Activated CD8-positive, alpha-beta memory T cell treated with anti-CD3 and anti-CD28 coated beads, Interleukin-2, amount 50 U/mL, for 4 hours (primary cell): ENCODE measurements at places on chromosomes 4 and X.

DNA sequence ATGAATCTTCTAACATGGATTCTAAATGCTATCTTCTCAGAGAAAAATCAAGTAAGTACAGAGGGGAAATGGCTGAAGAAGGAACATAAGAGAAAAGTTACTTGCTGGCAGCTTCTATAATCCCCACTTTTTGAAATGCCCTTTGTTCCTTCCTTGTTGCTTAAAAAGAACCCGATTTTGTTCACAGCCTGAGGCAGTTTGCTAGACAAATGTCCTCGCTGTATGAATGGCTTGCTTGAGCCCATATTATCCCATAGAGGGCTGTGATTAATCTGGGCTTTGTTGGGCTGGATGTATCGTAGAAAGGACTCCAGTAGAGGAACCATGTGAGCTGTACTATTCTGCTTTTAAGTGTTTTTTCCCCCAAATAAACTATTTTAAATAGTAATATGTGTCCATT, 134.3 kb upstream of the FGF13 start:
- DNase-seq, result no peak

DNA sequence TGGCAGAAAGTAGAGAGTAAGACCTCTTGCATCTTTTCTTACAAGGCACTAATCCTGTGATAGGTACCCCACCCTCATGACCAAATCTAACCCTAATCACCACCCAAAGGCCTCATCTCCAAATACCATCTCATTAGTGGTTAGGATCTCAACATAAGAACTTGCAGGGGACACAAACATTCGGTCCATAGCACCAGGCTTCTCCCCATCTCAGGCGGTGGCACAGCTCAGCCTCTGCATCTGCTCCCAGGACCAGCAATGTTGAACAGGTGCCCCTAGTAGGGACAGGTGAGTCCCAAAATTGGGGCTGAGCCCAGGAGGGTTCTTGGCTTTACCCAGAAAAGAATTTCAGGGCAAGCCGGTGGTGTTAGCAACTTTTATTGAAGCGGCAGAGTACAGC, 8.4 kb upstream of the MRFAP1 start:
- DNase-seq, result no peak

DNA sequence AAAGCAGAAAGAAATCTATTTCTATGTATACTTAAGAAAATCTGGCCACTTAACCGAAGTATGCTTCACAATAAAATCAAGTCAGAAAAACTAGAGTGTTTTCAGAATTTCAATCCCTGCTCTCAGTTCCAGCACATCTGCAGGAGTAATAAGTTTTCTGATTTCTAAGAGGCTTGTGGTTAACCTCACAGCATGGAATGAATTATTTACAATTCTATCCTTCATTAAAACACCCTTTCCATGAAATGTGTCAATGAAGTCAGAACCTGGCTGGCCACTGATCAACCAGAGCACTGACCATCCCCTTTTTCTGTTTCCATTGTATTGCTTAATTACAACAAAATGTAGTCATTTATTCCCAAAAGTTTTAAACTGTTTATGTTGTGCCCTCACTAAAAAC, 781.4 kb upstream of the INTU start:
- no peak for DNase-seq

DNA sequence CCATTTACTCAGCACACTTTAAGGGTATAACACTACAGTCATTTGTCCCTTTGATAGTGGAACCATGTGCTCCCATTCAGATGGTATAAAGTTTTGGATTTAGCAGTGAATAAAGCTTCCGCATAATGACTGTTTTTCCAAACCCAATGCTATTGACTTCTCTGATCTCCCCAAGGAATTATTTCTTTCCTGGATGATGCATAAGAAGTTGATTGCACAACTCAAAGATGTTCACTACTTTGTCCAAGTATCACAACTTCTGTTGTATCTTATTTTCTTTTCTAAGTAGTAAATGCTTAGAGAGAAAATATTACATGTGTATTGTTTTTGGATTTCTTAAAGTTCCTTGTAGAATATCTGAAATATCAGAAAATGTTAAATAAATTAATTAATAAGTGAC, 300.2 kb downstream of the GPM6A start:
- DNase-seq, result no peak

DNA sequence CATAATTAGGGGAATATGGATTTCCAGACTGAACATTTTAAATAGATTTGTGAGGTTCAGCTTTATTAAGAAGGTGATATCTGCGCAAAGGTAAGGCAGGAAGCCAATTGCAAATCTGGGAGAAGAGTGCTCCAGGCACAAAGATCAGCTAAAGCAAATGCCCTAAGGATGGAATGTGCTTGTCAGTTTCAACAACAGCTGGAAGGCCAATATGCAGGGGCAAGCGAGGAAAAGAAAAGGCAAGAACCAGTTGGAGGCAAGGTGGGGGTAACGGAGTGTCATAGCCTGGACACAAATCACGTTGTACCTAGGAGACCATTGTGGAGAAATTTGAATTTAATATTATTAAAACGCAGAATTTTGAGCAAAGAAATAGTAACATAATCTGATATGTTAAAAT, 1710.3 kb upstream of the PCDH7 start:
- DNase-seq, result no peak

GRCh38 chrX:39734174-39734776, 363.5 kb downstream of the BCOR start:
- DNase-seq, result no peak

DNA sequence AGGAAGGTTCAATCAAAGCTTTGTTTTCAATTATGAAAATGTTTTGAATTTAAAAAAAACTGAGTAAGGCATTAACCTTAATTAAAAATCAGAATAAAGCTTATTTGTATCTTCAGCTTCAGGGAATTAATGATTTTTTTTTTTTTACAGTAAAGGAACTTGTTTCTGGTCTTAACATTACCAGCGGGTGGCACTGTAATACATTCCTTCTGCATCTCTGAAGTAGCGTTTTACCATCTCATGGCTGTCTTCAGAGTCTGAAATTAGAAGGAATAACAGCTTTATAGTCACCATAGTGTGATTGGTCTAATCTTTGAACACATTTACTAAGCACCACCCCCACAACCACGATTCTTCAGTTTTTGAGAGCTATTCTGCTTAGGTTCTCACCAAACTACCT, 102.6 kb downstream of the IL1RAPL2 start:
- no peak for DNase-seq

GRCh38 chrX:68757331-68757730, 71.5 kb upstream of the EFNB1 start:
- no peak for DNase-seq

DNA sequence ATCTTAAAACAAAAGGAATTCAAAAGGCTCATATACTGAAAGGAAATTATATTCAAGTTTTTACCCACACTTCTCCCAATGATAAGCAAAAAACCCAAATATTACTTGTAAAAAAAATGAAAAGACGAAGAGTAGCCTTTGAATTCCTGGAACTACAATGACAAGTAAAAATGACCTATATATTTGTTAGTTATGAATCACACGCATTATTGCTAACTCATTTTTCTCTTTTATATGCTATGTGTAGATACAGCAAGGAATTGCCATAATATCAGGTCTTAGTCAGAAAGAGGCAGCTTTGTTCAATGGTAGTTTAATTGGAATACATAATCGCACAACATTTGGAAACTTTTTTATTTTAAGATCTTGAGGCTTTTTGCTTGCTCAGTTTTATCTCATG, 22.7 kb upstream of the ASB5 start:
- DNase-seq, result no peak

DNA sequence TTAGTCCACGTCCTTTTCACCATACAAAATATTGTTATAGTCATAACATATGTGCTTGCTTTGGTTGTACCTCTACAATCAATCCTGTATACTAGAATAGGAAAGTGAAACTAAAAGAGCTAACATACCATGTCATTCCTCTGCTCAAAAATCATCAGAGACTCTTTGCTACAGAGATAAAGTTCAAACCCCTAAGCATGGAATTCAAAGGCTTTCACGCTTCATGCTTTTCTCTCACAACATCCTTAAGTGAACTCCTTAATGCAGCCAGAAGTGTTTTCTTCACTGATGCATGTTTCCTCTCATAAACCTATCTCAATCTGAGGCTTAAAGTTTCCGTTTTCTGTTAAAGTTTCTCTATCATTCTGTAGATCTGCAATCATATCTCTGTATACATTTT, 744.6 kb upstream of the IGFBP7 start:
- DNase-seq, result no peak

GRCh38 chrX:17788439-17788838, 51.1 kb downstream of the SCML1 start:
- peak; percentile 46 for DNase-seq

DNA sequence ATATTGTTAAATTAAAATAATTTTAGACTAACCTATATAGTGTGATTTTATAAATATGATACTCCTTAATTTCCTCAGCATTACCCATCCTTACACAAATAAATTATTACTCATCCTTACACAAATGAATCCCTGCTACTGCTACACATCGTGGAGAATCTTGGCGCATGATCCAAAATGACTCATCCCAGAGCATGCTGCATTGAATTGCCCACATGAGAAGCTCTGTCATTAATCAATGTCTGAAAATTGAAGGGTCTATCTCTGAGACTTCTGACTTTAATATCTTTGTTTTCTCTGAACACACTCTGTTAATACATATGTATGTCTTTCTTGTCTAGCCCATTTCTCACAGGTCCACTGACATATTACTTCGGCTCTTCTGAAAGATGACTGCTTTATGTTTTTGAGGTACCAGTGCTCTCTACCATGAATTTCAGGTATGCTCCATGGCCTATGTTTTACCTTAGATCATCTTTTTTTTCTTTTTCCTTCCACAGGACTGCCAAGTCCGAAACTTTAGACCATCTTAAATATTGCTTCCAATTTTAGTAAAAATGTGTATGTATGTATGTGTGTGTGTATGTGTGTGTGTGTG, 15.7 kb upstream of the DUSP21 start:
- no peak for DNase-seq

DNA sequence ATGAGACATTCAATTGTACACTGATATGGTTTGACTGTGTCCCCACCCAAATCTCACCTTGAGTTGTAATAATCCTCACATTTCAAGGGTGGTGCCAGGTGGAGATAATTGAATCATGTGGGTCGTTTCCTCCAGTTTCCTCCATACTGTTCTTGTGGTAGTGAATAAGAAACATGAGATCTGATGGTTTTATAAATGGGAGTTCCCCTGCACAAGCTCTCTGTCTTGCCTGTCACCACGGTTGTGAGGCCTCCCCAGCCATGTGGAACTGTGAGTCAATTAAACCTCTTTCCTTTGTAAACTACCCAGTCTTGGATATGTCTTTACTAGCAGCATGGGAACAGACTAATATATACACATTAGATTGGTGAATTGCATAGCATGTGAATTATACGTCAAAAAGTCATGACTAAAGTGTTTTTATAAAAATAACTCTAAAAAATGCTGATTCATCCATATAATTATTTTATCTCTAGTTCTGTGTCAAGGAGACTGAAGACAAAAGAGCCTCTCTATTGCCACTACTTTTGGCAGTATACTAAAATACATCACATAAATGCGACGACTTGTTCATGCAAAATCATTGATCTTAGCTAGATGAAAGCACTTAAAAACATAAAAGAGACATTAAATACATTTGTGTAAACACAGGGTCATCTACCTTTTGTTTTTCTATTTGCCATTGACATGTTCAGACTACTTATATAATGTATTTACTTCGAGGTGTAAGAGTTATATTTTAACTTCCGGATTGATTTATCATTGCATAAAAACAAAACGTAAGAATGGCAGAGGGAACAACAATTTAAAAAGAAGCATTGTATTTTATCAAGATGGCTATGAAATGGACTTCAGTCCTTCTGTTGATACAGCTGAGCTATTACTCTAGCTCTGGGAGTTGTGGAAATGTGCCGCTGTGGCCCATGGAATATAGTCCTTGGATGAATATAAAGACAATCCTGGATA, 50.1 kb downstream of the YTHDC1 start:
- no peak for DNase-seq

DNA sequence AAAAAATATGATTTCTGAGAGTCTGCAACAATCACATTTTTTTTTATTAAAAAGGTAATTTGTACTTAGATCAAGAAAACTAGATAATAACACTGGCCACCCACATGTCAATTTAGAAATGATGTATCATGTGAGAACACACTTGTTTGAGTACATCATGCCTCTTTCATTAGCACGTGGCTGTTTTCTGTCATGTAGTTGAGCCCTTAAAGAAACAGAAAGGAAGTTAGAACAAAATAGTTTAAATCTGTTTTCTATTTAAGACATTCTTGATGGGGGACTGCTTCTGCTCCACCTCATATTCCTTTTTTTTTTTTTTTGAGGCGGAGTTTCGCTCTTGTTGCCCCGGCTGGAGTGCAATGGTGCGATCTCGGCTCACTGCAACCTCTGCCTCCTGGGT, 207.5 kb downstream of the NSUN7 start:
- no peak for DNase-seq

GRCh38 chr4:53714236-53715140, 123.2 kb upstream of the LNX1 start:
- no peak for DNase-seq

DNA sequence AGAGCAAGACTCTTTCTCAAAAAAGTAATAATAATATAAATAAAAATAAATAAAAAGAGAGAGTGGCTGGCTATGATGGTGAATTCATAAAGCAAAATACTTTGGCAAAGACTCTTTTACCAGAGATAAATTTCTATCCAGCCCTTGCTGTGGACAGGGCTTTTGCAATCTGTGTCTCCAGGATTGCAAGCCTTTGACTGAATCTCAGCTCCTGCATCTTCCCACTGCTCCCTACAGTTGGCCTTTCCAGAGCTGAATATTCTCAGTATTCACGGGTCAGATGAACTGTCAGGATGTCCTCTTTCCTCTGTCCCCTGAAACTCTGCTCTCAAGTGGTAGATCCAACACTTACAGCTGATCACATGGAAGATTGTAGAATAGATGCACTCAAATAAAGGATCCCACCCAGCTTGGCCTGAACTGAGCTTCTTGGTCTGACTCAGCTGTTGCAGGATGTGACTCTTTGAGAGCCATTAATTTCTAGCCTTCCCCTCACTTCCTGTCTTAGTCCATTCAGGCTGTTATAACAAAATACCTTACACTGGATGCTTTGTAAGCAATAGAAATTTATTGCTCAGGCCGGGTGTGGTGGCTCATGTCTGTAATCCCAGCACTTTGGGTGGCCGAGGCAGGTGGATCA, 123.4 kb upstream of the GUCY1A1 start:
- DNase-seq, result no peak

- DNase-seq, result peak; percentile 19
These were observed 140.2 kb upstream of the KLF3 start for GRCh38 chr4:38523524-38524448.

DNA sequence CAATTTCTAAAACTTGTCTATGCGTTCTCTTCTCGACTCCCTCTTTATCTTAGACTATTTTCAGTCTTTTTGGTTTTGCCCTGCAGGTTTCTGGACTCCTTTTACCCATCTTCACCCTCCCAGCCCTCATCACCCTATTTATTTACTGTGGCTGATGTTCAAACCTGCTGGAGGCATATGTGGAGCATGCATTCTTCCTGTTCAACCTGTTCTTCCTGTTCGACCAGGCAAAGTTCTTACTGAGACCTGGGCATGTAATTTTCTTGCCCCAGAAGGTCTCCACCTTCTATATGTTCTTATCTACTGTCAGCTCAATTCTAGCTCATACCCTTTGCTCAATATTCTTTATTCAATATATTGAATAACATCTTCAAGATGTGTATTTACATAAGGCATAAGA, 69.4 kb upstream of the AGA start:
- DNase-seq, result no peak
